ENCODE measurements at places on chromosomes 4 and X.

DNA sequence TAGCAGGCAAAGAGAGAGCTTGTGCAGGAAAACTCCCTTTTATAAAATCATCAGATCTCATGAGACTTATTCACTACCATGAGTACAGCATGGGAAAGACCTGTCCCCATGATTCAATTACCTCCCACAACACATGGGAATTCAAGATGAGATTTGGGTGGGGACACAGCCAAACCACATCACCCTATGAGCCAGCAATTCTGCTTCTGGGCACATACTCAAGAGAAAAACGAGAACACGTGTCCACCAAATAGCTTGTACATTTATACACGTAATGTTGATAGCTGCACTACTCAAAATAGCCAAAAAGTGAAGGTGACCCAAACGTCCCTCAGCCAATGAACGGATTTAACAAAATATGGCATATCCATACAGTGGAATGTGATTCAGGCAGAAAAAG is 94.5 kb upstream of the DHRSX start:
- DNase-seq = no peak

GRCh38 chr4:89538886-89539285 is 231.3 kb upstream of the GPRIN3 start:
- no peak for DNase-seq

GRCh38 chr4:99649778-99650177 is 7.8 kb downstream of the C4orf54 start:
- DNase-seq = no peak

DNA sequence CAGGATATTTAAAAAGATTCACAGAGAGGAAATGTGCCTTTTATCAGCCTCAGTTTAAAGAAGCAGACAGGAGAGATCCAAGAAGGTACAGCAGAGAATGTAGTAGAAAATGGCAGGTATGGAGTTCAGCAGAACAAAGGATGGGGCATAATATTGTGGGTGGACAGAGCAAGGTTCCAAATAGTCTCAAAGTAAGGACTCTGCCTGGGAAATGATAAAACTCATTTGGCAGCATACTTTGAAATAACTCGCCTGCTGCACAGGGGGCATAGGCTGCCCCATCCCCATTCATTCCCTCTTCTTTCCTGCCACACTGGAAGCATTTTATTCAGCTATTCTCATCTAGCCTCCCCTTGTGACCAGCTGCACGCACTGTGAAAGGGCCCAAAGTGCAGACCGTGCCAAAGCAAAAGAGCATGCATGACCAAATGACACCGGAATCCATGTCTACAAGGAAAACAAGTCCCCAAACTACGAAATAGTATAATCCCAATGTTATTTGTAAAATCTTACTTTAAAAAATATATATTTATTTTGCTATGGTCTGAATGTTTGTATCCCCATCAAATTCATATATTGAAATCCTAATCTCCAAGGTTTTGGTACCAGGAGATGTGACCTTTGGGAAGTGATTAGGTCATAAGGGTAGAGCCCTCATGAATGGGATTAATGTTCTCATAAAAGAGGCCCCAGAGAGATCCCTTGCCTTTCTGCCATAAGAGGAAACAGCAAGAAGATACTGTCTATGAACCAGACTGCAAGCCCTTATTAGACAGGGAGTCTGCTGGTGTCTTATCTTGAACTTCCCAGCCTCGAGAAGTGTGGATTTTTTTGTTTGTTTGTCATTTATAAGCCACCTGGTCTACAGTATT is 77.4 kb upstream of the PRSS48 start:
- DNase-seq = no peak

DNA sequence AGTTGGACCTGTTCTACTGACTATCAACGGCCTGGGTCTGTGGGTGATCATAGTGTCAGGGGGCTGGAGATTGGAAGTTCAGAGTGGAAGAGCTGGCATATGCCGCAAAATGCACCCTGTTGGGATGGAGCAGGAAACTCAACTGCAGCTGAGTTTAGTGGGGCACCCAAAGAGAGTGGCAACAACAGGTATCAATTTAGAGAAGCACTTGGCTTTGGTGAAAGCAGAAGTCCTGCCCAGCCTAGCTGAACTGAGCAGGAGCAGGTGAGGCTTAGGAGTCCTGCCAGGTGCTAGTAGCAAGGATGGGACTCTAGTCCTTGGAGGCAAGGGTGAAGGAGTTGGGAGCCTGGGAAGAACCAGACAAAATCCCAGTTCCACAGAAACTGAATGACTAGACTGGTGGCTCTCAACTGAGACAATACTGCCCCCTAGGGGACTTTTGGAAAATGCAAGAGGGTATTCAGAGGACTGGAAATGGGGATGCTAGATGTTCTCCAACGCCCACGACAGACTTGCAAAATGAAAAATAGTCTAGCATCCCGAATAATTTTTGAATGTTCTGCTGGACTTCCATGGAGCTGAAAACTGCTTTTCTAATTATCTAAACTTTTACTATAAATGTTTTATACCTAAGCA is 49.4 kb downstream of the RTL9 start:
- DNase-seq = peak; percentile 26
